Activated CD4-positive, alpha-beta T cell treated with anti-CD3 and anti-CD28 coated beads, Interleukin-10, Interleukin-2, amounts not matched to agents 100 ng/mL and 50 ng/mL, durations not matched to agents 16 hours and 8 hours (primary cell): ENCODE measurements at places on chromosomes 3 and 15.

DNA sequence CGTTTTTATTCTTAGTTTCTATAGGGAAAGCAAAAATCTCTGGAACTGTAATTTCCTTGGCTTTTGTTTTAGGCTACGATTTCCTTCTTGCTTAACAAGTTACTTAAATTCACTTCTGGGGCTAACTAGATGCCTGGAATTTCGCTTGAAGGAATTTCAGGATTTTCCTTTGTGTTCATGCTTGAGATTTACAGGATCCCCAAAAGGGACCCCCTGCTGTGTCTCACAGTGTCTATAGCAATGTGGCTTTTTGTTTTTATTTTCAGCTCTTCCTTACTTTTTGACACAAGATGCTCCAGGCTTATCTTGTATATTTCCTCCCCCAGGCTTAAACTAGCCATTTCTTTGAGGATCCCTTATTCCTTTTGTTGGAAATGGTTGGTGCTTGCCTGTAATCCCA lies 95.5 kb upstream of the DPPA4 start:
- no peak for DNase-seq

DNA sequence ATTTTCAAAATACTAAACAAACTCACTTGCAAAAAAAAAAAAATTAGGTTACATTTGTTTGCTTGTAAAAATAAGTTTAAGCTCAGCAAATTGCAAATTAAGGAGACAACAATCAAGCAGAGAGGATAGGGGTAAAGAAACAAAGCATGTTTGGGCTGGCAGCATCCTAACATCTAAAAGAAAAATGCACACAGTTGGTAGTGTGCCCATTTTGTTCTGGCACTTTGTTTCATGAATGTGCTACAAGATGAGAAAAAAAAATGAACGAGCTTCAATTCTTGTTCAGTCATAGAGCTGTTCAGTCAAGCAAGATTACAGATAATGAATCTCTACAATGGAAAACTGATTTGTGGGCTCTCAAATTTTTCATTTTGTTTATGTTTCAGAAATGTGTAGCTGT lies 17.7 kb upstream of the ZBBX start:
- no peak for DNase-seq

GRCh38 chr3:3648988-3649679 lies 150.1 kb upstream of the LRRN1 start:
- no peak for DNase-seq

DNA sequence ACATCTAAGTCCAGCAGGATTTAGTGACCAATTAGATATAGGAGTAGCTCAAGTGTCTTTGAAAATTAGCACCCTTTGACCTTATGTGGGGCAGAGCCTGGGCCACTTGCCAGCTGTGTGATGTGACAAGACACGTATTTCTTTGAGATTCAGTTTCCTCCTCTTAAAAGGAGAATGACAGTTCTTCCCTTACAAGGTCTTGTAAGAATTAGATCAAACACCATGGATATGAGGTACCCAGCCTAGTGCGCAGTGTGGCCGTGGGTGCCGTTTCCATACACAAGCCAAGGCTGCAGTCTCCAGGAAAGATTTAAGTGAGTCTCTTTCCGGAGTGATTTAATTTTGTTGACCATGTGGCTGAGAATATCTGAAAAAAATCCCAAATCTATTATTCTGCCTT lies 46.3 kb downstream of the ARHGAP31 start:
- no peak for DNase-seq

- DNase-seq = no peak
Measured at GRCh38 chr3:160479376-160479775, 29.8 kb upstream of the TRIM59 start.

DNA sequence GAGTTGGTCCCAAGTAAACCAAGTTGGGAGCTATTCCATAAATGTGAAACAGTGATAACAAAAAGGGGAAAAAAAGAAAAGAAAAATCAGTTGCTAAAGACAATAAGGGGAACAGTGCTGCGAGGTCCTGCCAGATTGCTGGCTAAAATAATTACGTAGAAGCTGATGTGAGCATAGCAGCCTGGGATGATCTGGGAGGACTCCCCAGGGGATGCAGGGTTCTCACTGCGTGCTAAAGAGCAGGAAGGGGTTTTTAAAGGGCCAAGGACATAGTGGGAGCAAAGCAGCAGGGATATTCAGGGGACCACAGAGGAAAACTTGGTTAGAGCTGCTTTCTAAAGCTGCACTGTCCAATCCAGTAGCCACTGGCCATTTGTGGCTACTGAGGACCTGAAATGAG lies 133.0 kb upstream of the UMPS start:
- no peak for DNase-seq

- DNase-seq = no peak
Measured at GRCh38 chr15:64774629-64775493, 528 bp downstream of the RBPMS2 start.

GRCh38 chr3:50334339-50335075 lies 6.1 kb downstream of the RASSF1 start:
- DNase-seq = no peak

- DNase-seq = no peak
Measured at GRCh38 chr3:44363591-44363990, 25.0 kb downstream of the TCAIM start.

DNA sequence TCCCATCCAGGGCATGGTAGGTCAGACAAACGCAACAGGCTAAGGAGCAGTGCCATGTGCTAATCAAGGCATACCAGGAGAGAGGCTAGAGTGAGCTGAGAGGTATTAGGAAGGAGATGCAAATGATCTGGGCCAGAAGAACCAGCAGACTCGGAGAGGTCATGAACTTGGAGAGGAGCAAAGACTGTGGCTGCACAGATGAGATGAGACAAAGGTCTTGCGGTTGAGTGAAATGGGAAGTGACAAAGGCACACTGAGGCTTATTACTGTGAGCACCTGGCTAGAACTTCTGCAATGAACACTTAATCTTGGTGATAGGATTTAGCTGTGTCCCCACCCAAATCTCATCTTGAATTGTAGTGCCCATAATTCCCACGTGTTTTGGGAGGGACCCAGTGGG lies 380.2 kb downstream of the ULK4 start:
- DNase-seq = no peak

- no peak for DNase-seq
Measured at GRCh38 chr15:86620641-86621349, 541.1 kb downstream of the AGBL1 start.

- DNase-seq = peak; percentile 33
Measured at GRCh38 chr15:32870240-32871033, 152.6 kb downstream of the GREM1 start.

DNA sequence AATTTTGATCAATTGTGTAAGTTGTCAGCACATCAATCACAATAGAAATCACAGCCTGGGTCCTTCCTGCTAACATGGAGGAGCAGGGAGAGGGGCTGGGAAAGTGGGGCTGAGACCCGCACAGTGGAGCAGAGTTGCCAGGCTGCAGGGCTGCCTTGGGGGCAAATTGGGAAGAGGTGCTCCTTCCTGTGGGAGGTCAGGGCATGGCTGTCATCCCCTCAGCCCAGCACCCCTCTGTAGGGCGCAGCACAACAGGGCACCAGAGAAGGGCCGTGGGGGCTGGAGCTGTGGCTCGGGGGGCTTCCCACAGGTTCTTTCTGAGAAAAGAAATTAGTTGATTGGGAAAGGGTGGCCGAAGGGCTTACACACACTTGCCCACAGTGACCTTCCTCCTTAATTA lies 126.3 kb downstream of the NSMCE3 start:
- DNase-seq = no peak

DNA sequence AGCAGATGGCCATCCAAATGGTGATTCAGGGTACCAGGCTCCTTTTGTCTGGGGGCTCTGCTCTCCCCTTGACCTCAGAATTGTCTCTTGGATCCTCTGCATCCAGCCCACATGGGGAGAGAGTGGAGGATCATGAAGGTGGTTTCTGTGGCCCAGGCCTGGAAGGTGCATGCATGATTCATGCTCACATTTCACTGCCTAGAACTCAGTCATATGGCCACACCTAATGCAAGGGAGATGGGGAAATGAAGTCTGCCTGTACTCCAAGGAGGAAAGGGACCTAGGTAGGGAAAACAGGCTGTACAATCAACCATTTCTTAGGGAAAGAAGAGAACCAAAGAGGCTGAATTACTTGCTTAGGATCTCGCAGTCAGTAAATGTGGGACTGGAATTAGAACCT lies 15.1 kb downstream of the HRG start:
- no peak for DNase-seq

- DNase-seq = no peak
Measured at GRCh38 chr3:123935830-123936229, 25.2 kb downstream of the CCDC14 start.

- DNase-seq = no peak
Measured at GRCh38 chr3:73143401-73143800, 81.9 kb downstream of the EBLN2 start.

DNA sequence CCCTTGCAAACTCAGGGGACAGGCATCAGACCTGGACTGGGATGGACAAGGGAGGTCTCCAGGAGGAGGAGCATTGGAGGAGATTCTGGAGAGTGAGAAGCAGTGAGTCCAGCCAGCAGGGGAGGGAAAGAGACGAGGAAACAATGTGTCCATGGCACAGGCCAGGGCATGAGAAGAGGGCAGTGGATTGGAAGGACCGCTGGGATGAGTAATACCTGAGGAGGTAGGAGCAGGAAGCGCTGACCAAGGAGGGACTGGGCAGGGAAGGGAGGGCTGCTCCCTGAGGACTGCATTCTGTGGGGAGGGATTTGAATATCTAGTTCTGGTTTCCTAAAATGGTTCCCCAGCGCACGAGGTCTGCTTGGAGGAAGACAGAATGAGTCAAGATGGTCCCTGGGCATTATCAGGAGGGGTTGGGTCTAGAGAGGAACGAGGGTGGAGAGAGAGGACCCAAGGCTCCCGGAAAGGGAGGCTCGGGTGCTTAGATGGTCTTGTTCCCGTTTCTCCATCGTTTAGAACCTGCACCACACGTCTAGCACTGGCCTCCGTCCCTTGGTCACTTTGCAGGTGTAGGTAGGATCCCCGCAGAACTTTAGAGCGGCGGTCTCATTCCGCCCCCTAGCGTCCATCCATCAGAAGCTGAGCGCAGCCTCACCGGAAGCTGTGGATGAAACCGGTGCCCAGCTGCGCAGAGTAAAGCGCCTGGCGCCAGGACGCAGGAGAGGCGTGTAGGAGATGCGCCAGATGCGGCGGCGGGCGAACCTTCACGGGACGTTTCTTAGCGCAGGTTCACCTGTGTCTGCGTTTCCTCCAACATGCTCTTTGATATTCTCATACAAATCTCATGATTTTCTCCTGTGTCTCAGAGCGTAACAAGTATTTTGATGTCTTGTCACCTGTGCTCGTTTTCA lies 190.7 kb upstream of the NDN start:
- DNase-seq = peak; percentile 62

- no peak for DNase-seq
Measured at GRCh38 chr15:96703794-96704550, 373.5 kb downstream of the NR2F2 start.

DNA sequence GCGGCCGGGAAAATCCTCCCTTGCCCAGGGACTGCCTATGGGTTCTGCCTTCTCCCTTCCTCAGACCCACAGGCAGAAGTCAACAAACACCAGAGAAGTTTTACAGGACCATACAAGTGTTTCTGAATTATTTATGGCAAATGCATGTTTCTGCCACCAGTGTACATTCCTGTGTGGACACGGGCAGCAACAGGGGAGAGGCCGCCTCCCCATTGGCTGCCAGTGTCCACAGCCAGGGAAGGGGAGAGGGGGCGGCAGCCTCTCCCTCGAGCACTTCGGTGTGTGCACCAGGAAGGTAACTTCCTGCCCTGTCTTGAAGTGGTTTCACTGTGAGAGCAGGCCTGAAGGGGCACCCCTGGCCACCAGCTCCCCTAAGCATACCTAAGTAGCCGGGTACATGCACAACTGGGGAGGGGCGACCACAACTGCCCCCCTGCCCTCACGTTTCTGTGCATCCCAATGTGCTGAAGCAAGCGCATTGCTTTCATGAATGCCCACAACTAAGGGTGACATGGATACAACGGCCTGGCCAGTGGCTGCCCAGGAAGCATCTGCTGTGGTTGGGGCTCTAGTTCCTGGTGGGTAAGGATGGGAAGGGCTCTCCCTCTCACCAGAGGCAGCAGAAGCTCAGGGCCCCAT lies 14.8 kb upstream of the SHISA5 start:
- DNase-seq = no peak

DNA sequence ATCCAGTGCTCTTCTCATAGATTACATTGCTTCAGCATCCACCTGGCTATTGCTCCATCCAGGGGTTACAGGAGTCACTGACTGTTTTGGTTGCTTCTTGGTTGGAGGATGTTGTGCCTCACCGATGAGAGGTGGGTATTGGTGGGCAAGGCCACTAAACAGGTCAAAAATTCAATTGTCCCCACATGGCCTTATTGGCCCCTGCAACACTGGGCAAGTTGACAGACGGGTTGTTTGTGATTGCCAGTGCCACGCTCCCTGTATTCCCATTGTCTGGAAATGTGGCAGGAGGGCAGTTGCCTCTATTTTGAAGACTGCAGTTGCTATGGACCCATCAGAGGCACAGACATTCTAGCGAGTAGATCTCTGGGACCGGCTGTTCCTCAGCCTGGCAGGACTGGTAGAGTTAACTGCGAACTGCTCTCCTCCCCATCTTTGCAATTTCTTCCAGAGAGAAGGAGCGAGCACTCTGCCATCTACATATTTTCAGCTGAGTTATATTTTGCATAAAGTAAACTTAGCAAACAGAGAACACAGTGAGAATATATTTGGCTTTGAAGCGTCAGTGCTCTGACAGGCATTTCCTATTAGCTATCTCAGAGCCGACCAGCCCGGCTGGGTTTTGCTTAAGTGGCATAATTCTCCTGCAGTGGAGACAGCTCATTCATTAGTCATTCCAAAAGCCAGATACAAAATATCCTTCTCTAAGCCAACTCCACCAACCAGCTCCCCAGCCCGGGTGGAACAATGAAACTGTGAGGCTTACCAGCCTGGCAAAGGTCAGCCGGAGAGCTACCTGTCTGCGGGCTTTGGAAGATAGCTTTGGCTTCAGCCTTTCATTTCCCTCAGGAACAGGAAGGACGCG lies 26.0 kb upstream of the MAGEF1 start:
- DNase-seq = no peak

DNA sequence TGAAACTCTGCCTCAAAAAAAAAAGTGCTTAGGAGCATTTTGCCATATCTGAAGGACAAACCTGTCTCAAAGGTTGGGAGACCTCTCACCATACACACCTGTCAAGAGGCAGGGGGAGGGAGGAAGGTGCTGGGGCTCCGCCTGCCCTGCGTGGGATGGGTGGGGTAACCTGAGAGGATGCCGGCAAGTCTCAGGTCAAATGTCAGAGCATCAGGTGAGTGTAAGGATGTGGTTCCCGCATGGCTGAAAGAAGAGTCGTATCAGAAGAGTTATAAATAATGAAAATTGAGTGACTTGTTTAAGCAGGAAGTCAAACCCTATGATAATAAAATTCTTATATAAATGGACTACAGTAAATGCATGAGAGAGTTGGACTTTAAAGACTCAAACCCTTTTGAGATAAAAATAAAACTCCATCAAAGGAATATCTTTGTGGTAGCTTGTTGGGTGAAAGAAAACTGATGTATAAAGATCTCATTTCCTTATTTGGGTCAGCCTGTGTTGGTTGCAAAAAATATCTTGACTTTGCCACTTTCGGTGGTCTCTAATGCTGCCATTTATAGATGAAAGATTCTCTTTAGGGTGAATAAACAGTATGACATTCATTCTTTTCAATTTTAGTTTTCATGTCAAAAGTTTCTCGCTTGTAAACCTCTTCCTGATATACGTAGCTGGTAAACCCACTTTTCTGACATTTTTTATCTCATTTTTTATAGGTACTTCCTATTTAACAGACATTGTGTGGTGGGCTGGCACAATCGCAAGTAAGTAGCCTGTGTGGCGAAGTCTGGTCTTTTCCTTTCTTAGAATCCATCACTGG lies 23.8 kb downstream of the NIPA1 start:
- no peak for DNase-seq
